Activated T-helper 1 cell treated with anti-CD3 and anti-CD28 coated beads, Interleukin-12 subunit alpha, Interleukin-12 subunit beta, Interleukin-2, Interleukin-4 antibody, amounts not matched to agents 30 ng/mL and 10 ng/mL and 1 ng/mL, durations not matched to agents 14 hours and 24 hours and 36 hours (primary cell): ENCODE measurements at places on chromosomes 4 and X.

GRCh38 chr4:23728393-23728792, 161.5 kb downstream of the PPARGC1A start:
- no peak for DNase-seq

DNA sequence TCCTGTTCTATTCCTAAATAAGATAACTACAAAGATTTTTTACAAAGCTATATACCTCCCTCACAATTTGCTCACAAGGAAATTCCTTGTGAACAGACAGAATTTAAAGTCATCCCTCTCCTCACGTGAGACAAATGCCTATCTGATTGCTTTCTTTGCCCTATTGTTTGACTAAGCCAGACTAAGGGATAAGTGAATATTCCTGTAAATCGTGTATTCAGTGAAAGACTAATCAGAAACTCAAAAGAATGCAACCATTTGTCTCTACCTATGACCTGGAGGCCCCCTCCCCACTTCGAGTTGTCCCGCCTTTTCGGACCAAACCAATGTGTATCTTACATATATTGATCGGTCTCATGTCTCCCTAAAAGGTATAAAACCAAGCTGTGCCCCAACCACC, 15.3 kb upstream of the ZBTB33 start:
- no peak for DNase-seq

GRCh38 chrX:19721726-19722370, 165.6 kb downstream of the SH3KBP1 start:
- DNase-seq: no peak

DNA sequence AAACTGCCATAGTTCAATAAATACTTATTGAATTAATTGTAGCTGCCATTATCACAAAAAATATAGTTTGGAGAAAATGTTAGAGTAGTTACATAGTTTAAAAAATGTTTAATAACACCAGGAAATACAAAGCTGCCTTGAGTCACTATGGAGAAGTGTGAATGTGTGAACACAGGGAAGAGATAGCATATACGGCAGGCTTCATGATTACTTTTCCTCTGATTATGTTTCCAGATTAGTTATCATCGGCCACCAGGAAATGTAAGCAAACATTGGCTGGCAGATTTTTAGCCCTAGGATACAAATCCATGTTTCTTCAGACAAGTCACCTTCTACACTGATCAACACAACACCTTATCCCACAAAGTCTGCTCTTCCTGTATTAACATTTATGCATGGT, 4.4 kb downstream of the PRDM5 start:
- DNase-seq: no peak

- no peak for DNase-seq
Observed at GRCh38 chr4:149788300-149788699, 27.3 kb downstream of the IQCM start.

- no peak for DNase-seq
Observed at GRCh38 chrX:150958177-150958576, 25.0 kb upstream of the HMGB3 start.

GRCh38 chr4:176320976-176321361, 1.2 kb downstream of the SPCS3 start:
- DNase-seq: no peak

DNA sequence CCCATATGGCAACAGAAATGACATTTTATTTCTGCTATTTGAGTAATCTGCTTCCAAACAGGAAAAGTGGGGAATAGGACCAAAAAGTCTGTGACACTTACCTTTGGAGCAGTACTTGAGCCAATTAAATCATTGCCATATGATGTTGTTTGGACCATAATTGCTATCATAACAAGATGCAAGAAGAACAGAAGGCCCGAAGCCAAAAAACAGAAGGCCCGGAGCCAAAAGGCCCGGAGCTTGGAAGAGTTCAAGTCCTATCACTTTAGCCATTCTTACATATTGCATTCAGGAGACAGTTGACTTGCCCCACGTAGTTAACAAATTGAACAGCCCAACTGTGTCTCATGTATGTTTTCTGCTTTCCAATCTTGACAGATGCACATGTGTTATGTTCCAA, 285.6 kb downstream of the ARHGAP24 start:
- DNase-seq: no peak

- no peak for DNase-seq
Observed at GRCh38 chr4:110175634-110176033, 22.8 kb downstream of the ELOVL6 start.

GRCh38 chr4:105709081-105709450, 482 bp downstream of the GSTCD start:
- DNase-seq: no peak

- no peak for DNase-seq
Observed at GRCh38 chr4:95394752-95395306, 153.9 kb downstream of the UNC5C start.

DNA sequence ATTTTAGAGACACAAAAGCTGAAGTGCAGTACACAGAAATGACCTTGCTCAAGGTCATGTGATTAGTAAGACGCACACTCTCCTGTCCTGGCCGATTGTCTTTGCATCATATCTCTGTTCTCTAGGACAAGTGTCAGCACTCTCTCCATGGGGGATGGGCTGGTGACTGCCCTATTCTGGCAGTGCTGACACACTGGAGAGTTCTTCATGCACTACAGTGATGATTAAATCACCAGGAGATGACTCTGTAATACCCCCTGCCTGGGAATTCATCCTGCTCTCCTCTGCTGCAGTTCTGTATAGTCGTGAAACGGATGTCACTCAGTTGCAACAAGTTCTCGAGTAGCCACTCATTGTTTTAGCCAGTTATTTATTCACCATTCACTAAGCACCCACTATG, 5.3 kb upstream of the SHISA3 start:
- DNase-seq: no peak

DNA sequence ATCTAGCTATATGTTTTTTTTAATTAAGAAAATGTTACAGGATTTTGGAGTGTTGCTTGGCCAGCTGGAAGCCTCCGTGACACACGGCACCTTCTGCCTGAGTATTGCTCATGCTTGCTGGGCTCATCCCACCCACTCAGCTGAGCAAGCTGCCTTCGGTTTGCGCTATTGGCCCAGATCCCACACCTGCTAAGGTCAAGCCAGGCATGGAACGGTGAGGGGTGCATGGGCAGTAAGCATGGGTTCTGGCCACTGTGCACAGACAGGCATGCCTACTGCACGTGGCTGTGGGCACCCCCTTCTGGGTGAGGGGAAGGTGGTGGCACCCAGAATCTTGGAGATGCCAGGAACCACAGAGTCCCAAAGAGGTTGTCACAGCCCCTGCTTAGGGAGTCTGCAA, 1178.4 kb upstream of the PCDH7 start:
- DNase-seq: no peak

DNA sequence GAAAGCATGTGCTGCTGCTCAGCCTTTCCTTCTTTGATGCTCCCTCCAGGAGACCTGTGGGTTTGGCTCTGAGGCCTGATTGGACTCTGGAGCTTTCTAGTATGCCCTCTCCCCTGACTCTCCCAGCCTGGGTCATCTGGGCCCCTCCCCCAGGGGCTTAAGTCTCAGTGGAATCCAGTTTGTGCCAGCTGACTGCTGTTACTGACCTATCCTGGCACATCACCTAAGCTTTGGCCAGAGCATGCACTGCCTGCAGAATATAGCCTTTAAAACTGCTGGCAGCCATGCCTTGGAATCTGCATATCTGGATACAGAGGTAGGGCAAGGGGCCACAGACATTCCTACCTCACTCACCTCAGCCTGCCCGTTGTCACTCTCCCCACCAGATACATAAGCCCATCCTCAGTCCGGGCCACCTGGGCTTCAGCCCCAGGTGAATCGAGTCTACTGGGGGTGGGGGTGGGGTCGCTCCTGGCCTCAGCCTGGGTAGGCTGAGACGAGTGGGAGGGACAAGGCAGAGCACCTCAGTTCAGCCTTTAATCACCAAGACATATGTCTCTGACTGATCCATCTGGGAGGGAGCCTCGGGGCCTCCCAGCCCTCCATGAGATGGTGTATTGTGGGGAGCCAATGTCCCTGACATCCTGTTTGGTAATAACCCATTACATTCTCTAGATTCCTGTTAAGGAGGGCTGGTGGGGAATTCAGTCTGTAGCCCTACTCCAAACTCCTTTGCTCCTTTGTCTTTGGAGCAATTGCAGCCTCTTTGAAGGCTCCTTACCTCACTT, 61.2 kb downstream of the STARD8 start:
- no peak for DNase-seq

- DNase-seq: no peak
Observed at GRCh38 chrX:119895843-119896326, at the start of gene AKAP14. Gene AKAP14, plus strand, starts transcription at chrX:119895893. Its CDS starts 7,331 bp downstream, at chrX:119903224.

DNA sequence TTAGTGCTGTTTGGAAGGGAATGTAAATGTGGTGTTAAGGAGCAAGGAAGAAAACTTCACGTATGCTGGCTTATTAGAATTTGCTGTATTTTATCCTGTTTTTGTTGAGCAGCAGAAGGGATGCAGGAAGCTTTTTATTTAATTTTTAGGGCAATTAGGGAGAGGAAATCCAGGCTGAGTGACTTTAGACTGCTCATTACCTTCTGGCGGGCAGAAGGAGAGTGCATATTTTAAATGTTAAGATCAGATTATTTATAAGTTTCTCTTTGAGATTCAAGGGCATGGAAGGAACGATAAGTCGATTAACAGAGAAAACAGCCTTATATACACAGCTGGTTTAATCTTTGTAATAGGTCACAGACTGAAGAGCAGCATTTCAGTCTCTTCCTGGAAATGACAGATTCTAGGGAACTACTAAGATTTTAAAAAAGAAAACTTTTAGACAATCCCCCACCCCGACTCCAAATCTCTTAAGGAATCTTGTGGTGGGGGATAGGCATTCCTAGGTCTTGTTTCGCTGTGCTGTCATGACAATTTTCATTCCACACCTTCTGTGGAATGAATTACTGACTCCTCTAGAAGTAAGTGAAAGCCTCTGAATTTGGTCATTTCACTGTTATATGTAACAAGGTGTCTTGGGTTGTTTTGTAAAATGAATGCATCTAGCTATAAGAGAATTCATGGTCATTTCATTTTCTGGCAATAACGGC, 402.5 kb downstream of the RAPGEF2 start:
- no peak for DNase-seq

- no peak for DNase-seq
Observed at GRCh38 chr4:121198251-121198650, 34.1 kb upstream of the TNIP3 start.

GRCh38 chr4:146790515-146790914, 151.8 kb downstream of the POU4F2 start:
- DNase-seq: no peak

DNA sequence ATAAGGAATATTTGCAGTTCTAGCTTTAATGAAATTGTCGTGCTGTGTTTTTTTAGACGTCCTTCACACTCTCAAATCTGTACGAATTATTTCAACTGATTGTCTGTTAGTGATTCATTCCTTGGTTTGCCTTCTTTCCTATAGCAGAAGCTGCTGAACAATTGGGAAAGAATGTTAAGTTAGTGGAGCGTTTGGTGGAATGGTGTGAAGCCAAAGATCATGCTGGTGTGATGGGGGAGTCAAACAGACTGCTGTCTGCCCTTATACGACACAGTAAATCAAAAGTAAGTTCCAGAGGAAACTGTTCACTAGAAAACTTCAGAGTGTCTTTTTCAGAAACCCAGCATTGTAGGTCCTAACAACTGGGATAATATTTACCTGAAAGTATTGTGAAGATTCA, 159.9 kb downstream of the RAP1GDS1 start:
- no peak for DNase-seq

DNA sequence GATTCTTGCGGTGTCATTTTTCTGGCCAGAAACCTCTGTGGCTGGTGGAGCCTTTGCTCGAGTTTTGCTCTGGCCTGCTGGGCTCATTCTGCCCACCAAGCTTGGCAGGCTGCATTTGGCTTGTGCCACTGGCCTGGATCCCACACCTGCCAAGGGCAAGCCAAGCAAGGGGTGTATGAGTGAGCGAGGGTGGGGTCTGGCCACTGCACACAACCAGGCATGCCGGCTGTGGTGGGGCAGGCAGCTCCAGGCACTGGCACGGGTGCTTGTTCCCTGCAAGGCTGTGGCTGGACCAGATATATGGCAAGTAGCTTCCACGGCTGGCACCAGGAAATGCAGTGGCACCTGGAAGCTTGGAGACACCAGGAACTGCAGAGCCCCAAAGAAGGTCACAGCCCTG, 68.6 kb upstream of the PPP3CA start:
- DNase-seq: no peak

- no peak for DNase-seq
Observed at GRCh38 chr4:16952462-16952871, 54.0 kb upstream of the LDB2 start.

- DNase-seq: no peak
Observed at GRCh38 chr4:122224348-122224747, 72.2 kb downstream of the BLTP1 start.

DNA sequence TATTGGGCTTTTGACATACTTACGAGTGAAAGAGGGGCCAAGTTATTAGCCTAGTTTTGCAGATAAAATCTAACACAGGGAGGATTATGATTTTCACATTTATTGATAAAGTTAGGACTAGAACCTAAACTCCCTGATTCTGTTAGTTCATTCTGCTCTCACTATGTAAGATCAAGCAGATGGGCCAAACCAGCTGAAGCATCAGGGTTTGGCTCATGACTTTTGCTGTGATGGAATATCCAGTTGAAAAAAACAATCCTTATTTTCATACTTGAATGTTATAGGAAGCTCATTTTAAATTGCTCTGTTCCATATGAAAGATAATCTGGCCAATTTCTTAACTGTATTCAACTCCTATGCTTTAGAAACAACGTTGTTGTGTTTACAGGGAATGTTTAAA, 21.2 kb downstream of the SPRY1 start:
- DNase-seq: no peak

GRCh38 chr4:39023059-39023458, 9.2 kb downstream of the TMEM156 start:
- no peak for DNase-seq

- DNase-seq: no peak
Observed at GRCh38 chr4:140644470-140645185, 75.9 kb upstream of the UCP1 start.

DNA sequence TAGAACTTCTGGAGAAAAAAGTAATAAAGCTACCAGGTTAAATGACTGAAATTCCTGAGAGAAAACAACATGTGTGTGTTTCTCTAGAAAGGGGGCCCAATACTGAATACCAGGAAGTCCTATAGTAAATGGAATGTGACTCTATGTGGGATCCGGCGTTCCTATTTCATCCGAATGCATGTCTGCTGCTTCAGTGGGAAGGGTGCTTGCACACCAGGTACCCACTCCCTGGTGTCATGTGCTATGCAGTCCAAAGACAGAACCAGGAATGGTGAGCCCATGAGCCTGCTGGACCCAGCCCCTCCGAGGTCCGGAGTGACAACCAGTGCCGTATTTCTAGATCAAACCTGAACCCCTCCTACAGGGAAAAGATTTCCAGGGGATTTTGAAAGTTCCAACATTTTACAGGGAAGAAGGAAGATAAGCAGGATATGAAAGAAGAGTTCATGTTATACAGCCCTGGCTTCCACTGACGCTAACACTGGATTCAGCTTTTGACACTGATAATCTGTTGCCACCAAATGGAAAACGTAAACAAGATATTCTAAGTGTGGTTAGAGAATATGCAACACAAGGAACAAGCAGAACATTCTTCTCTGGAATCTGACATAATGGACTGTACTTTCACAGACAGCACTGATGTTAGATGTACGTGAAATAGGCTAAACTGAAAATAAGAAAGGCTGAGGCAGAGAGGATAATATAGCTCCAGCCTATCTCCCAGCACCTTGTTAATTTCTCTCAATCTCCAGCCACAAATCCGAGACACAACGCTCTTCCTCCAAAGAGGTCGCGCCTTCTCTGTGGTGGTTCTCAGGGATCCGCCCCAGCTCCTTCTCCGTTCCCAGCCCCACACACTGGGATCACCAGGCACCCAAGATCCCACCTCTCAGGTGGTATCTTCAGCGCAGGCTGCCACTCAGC, 725 bp upstream of the CXCL1 start:
- DNase-seq: no peak
